Dermis blood vessel endothelial cell (primary cell): ENCODE measurements at places on chromosomes 12 and 14.
A peak's percentile ranks its signal among the peaks of the same experiment; 100 is the strongest.

GRCh38 chr14:23172096-23172495, 11.4 kb downstream of the SLC7A8 start:
- DNase-seq, result no peak

- no peak for DNase-seq
Observed at GRCh38 chr12:101928556-101928955, 51.2 kb downstream of the DRAM1 start.

- no peak for DNase-seq
Observed at GRCh38 chr14:41558490-41558889, 48.2 kb upstream of the LRFN5 start.

- no peak for DNase-seq
Observed at GRCh38 chr14:22231018-22231417, 358.0 kb downstream of the DAD1 start.

- DNase-seq, result peak; percentile 16
Observed at GRCh38 chr14:99698642-99699041, 14.5 kb downstream of the CYP46A1 start.

DNA sequence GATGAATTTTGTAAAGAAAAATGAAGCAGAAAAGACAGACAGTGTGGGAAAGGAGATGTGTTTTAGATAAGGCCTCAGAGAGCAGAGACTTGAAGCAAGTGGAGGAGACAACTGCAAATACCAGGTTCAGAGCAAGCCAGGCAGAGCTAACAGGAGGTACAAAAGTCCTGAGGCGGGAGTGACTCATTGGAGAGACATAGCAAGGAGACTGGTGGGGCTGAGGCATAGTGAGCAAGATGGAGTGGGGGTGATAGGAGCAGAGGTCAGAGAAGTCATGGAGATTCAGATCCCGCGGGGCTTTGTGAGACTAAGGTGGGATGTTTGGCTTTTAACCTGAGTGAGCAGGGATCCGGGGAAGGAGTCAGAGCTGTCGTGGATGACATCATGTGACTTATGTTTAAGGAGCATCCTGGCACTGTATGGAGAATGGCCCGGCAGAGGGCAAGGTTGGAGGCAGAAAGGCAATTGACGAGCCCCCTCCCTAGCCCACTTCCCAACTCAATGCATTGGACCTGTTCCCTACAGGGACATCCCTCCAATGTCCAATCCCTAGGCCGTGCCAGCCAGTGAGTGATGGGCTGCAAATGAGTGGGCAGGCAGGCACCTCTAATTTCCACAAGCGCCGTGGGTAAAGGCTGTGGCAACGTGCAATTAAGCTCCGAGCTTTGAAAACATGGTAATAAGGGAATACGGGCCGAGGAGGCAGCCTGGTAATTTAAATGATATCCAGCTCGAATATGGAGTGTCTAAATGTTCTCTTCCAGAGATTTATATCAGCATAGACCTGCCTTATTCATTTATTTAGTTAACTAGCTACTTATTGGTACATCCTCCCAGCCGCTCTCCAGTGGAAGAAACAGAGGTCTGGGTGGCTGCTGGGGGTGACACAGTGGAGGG, 206.8 kb upstream of the LHX5 start:
- DNase-seq, result no peak

DNA sequence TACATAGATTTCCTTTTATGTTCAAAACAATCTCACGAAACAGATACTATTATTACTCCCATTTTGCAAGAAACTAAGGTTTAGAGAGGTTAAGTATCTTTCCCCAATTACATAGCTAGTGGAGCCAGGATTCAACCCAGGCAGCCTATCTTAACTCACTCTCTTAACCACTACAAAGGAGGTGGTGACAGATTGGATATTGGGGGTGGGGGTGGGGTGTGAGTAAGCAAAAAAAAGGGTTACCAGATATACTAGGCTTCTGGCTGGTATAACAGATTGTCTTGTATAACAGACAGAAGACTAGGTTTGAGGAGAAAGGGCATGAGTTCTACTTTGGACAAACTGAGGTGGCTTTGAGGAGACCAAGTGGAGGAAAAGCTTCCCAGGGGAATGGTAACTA, 2.1 kb downstream of the GMFB start:
- no peak for DNase-seq
